ENCODE measurements at places on chromosomes 1 and 21.

GRCh38 chr1:246971090-246971721, 36.7 kb downstream of the ZNF695 start:
- DNase-seq = peak; percentile 50

- DNase-seq = peak; percentile 58
Observed at GRCh38 chr1:171188388-171189266, 3.5 kb downstream of the FMO2 start.

DNA sequence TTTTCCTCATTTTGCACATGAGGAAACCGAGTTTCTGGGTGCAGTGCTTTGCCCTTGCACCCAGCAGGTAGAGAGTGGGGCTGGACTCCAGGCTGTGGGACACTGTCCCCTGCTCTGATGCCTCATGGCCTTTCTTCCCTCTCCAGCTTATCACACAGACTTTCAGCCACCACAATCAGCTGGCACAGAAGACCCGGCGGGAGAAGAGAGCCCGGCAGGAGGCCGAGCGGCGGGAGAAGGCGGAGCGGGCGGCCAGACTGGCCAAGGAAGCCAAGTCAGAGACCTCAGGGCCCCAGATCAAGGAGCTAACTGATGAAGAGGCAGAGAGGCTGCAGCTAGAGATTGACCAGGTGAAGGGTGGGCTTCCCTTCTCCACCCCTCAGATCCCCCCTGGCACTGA, 19.0 kb downstream of the KDF1 start:
- no peak for DNase-seq

GRCh38 chr1:112956544-112957132, 642 bp upstream of the SLC16A1 start:
- peak; percentile 60 for DNase-seq

DNA sequence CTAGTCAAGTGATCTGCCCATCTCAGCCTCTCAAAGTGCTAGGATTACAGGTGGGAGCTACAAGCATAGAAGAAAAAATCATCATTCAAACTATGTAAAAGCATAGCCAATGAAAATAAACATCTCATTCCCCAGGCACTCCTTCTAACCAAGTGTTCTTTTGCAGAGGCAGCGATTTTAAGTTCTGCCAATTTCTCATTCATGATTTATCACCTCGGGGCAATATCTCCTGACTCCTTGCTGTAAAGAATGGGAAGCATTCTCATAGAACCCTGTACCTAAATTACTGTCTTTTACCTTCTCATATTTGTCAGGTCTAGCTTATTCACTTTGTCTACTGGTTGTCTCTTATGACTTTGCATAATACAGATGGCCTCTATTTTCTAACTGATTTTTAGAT, 32.5 kb upstream of the IVNS1ABP start:
- DNase-seq = no peak

- no peak for DNase-seq
Observed at GRCh38 chr1:19484798-19485361, 459 bp downstream of the CAPZB start.

GRCh38 chr1:18035145-18035544, 72.5 kb upstream of the IGSF21 start:
- no peak for DNase-seq

- peak; percentile 24 for DNase-seq
Observed at GRCh38 chr21:28604946-28605537, 387.6 kb downstream of the LTN1 start.

DNA sequence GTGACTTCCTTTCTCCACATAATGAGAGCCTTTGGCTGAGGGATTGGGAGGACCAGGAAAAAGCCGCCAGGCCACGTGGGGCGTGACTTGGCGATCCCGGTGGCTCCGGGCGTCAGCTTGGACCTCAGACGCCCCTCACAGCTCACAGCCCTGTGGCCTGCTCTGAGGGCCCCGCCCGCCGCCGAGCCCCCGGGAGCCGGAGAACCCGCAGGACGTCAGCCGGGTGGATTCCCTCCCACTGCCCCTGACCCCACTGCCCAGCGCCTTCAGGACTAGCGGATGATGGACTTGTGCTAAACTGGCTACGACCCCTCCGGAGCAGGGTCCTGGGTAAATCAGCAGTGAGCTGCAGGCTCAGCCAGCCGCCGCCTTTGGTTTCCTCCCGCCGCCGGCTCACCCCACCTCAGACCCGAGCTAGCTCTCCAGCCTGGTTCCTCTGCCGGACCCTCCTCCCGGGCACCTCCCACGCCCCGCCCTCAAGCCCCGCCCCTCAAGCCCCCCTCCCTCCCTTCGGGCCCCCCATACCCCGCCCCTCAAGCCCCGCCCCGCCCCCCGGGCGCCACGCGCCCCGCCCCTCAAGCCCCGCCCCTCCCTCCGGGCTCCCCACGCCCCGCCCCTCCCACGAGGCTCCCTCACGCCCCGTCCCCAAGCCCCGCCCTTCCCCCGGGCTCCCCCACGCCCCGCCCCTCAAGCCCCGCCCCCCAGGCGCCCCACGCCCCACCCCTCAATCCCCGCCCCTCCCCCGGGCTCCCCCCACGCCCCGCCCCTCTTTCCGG, 10.0 kb upstream of the FAAP20 start:
- no peak for DNase-seq

Measured in activated naive CD4-positive, alpha-beta T cell treated with anti-CD3 and anti-CD28 coated beads, Interleukin-2, amount 10 ng/mL, durations not matched to agents 7 days and 5 days (primary cell).